ENCODE measurements at places on chromosomes 16 and 17. TPM values are rescaled to one million over a fixed set of nuclear protein-coding genes. Genes with fewer than 3 reads are reported as not detected.

Gene TRIM72
- under 0.01 TPM for total RNA-seq

Gene TBC1D3
- total RNA-seq, result not detected

GRCh38 chr17:81020767-81021497 lies 14.0 kb upstream of the BAIAP2 start:
- H3K36me3 ChIP-seq, result no peaks in the 10 kb centered on the region
- peak overlapping the region; percentile 63 for H3K27ac ChIP-seq
- H3K4me1 ChIP-seq, result peaks cover 77% of the 10 kb centered on the region

DNA sequence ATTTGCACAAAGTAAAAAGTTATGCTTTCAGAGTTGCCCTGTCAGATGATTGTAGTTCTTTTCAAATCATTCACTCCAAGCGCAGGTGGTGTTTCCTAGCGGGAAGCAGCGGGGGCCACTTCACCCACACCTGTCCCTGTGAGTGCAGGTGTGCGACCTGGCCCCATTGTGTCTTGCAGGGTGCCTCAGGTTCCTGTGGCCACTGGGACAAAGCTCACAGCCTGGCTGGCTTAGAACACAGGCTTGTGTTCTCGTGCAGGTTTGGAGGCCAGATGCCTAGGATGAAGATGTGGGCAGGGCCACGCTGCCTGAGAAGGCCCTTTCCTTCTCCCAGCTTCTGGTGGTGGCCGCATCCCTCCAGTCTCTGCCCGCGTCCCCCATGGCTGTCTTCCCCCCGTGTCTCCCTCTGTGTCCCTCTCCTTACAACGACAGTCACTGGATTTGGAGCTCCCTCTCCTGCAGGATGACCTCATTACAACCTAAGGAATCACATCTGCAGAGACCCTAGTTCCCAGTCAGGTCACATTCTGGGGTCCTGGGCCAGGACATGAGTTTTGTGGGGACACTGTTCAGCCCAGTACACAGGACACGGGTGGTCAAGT lies 90.5 kb downstream of the NPIPB11 start:
- no peaks in the 10 kb centered on the region for H3K27me3 ChIP-seq
- no peak overlapping the region for H3K27ac ChIP-seq
- H3K4me3 ChIP-seq, result no peak overlapping the region
- no peak for DNase-seq
- H3K36me3 ChIP-seq, result no peaks in the 10 kb centered on the region
- no peaks in the 10 kb centered on the region for H3K4me1 ChIP-seq

Gene ZNF423
- total RNA-seq, result 20.5 TPM

Gene CCP110
- total RNA-seq, result 28.6 TPM

Gene CASKIN1
- 0.30 TPM for total RNA-seq

DNA sequence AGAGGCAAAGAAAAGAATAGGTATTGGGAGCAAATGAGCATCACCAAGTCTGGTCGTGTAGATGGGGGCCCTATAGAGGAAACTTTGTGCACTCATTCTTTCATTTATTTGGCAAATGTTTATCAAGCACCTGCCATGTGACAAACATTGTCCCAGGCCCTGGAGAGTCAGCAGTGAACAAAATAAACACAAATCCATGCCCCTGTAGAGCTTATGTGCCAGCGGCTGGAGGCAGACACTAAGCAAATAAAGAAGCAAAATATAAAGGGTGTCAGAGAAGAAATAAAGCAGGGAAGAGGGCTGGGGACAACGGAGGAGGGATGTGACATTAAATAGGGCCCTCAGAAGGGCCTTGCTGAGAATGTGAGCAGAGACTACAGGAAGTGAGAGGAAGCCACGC lies 45.5 kb downstream of the KATNIP start:
- H3K27ac ChIP-seq, result no peak overlapping the region
- H3K4me3 ChIP-seq, result no peak overlapping the region
- no peaks in the 10 kb centered on the region for H3K4me1 ChIP-seq
- no peaks in the 10 kb centered on the region for H3K27me3 ChIP-seq
- H3K36me3 ChIP-seq, result no peaks in the 10 kb centered on the region

GRCh38 chr16:81710596-81710995 lies 68.5 kb upstream of the PLCG2 start:
- H3K36me3 ChIP-seq, result no peaks in the 10 kb centered on the region
- H3K27ac ChIP-seq, result no peak overlapping the region
- H3K27me3 ChIP-seq, result no peaks in the 10 kb centered on the region
- DNase-seq, result no peak

Gene CLDN9
- total RNA-seq, result not detected

- H3K4me1 ChIP-seq, result no peaks in the 10 kb centered on the region
- DNase-seq, result no peak
- no peaks in the 10 kb centered on the region for H3K36me3 ChIP-seq
- no peak overlapping the region for H3K27ac ChIP-seq
Observed at GRCh38 chr16:13414154-13414553, 505.8 kb upstream of the ERCC4 start.

GRCh38 chr16:3022208-3022683 lies 1.5 kb downstream of the HCFC1R1 start:
- H3K27ac ChIP-seq, result peak overlapping the region; percentile 99
- peak; percentile 87 for DNase-seq
- H3K36me3 ChIP-seq, result peaks cover 5% of the 10 kb centered on the region
- H3K4me3 ChIP-seq, result peak overlapping the region; percentile 65
- peaks cover 20% of the 10 kb centered on the region for H3K27me3 ChIP-seq

- H3K27ac ChIP-seq, result no peak overlapping the region
- no peaks in the 10 kb centered on the region for H3K4me1 ChIP-seq
- no peak overlapping the region for H3K4me3 ChIP-seq
- DNase-seq, result no peak
Observed at GRCh38 chr16:25372716-25373115, 115.1 kb upstream of the ZKSCAN2 start.

DNA sequence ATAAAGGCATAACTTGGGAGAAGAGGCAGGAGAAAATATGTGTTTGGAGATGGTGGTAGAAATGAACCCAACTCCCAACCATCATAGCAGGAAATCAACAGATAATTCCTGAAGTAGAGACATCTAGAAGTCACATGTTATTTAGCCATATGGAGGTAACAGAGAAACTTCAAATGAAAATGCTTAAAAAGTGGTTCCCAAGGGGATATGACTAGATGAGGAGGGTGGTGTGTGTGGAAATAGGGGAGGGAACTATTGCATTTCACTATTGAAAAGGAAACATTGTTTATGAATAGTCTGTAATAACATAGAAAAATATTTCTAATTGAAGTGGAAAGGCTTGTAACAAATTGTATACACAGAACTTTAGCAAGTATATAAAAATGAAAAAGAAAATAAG lies 412.0 kb downstream of the SHISA9 start:
- no peak overlapping the region for H3K27ac ChIP-seq
- no peaks in the 10 kb centered on the region for H3K36me3 ChIP-seq
- H3K4me3 ChIP-seq, result no peak overlapping the region
- DNase-seq, result no peak
- H3K27me3 ChIP-seq, result no peaks in the 10 kb centered on the region

Gene NEURL4
- total RNA-seq, result 16.2 TPM

- no peak overlapping the region for H3K27ac ChIP-seq
- H3K4me1 ChIP-seq, result no peaks in the 10 kb centered on the region
- no peak overlapping the region for H3K4me3 ChIP-seq
- H3K27me3 ChIP-seq, result no peaks in the 10 kb centered on the region
Observed at GRCh38 chr16:70395345-70395901, 43.5 kb downstream of the ST3GAL2 start.

GRCh38 chr16:27499659-27500055 lies 50.1 kb downstream of the GTF3C1 start:
- peaks cover 22% of the 10 kb centered on the region for H3K36me3 ChIP-seq
- no peaks in the 10 kb centered on the region for H3K27me3 ChIP-seq
- H3K4me1 ChIP-seq, result peaks cover 33% of the 10 kb centered on the region
- H3K4me3 ChIP-seq, result no peak overlapping the region
- no peak overlapping the region for H3K27ac ChIP-seq

DNA sequence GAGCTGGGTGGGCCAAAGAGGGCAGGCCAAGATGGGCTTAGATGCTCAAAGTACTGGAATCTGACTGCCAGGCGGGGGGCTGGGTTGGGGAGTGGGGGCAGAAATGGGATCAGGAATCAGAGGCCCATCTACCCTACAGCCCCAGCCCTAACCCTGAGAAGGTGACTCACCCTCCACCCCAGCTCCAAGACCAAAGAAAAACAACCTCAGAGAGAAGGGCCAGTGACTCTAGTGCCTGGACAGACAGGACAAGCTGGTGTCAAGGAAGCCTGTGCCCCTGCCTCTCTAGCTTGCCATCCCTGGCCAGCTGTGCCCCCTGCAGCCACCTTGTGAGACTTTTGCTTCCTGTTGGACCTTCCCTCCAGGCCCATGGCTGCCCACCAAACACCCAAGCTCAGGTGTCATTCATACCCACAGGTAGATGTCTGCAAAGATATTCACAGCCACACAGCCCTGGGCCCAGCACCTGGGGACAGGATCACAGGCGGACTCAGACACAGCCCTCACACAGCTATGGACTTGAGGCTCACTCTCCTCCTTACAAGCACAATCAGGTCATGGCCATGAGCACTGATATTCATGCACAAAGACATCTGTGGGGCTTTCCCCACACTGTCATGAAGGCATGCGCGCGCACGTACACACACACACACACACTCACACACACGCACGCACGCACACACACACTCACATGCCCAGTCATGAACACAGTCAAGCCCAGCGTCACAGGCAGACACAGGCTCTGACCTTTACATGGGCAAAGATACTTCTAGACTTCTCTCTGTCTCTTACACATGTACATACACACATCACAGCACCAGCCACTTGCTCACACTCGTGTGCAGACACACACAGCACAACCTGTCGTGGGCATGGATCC lies 2.8 kb downstream of the WNT3 start:
- H3K36me3 ChIP-seq, result no peaks in the 10 kb centered on the region
- peaks cover 85% of the 10 kb centered on the region for H3K27me3 ChIP-seq
- no peak for DNase-seq
- no peak overlapping the region for H3K4me3 ChIP-seq
- no peaks in the 10 kb centered on the region for H3K4me1 ChIP-seq

Gene ENPP7
- not detected for total RNA-seq

Gene ATP2A3
- 12.9 TPM for total RNA-seq

DNA sequence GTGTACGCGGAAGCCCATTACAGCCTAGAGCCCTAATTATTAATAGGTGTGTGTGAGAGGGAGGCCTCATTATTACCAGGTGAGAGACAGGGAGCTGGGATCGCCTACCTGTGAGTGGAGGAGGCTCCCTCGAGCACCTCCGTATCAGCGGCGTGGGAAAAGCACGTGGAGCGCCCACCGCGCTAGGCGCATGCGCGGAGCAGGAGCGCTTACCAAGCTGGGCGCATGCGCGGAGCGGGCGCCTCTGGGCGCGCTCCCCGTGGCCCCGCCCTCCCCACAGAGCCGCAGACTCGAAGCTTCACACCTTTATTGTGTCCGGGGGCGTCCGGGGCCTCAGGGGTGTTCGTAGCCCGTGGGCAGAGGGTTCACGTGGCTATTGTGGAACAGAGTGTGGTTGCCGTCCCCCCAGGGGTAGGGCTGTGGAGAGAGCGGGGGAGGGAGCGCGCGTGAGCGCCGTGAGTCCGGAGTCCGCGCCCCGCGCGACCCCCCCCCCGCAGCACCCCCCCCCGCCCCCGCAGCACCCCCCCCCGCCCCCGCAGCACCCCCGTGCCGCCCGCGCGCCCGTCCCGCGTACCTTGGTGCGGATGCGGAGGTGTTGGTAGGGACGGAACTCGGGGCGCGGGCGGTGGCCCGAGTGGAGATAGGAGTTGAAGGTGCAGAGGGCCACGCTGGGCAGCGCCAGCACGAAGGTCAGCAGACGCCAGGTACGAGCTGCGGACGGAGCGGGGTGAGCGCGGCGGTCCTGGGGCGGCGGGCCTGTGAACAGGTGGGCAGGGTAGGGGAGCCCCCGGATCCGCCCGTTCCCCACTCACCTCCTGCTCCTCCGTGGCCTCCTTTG lies 500 bp downstream of the COX6A2 start:
- peaks cover 11% of the 10 kb centered on the region for H3K4me1 ChIP-seq
- peak; percentile 15 for DNase-seq
- H3K4me3 ChIP-seq, result peak overlapping the region; percentile 21
- no peak overlapping the region for H3K27ac ChIP-seq
- H3K36me3 ChIP-seq, result no peaks in the 10 kb centered on the region

GRCh38 chr17:68249354-68249765 lies 1.5 kb downstream of the AMZ2 start:
- peaks cover 39% of the 10 kb centered on the region for H3K36me3 ChIP-seq
- no peak for DNase-seq
- H3K27me3 ChIP-seq, result no peaks in the 10 kb centered on the region
- H3K4me1 ChIP-seq, result peaks cover 10% of the 10 kb centered on the region
- H3K4me3 ChIP-seq, result no peak overlapping the region
- H3K27ac ChIP-seq, result peak overlapping the region; percentile 98

- no peak overlapping the region for H3K27ac ChIP-seq
- H3K36me3 ChIP-seq, result no peaks in the 10 kb centered on the region
- no peaks in the 10 kb centered on the region for H3K27me3 ChIP-seq
Observed at GRCh38 chr16:76226011-76226410, 51.2 kb upstream of the CNTNAP4 start.

GRCh38 chr17:8220783-8221662 lies 10.6 kb upstream of the AURKB start:
- peaks cover 35% of the 10 kb centered on the region for H3K4me1 ChIP-seq
- no peaks in the 10 kb centered on the region for H3K36me3 ChIP-seq
- peak overlapping the region; percentile 77 for H3K4me3 ChIP-seq
- peak overlapping the region; percentile 96 for H3K27ac ChIP-seq
- H3K27me3 ChIP-seq, result no peaks in the 10 kb centered on the region

Gene KRT33A
- total RNA-seq, result not detected

Measured in tibial nerve (tissue), 4 donors.